CD4-positive, alpha-beta T cell (primary cell): ENCODE measurements at places on chromosomes 2 and 18.
A peak's percentile ranks its signal among the peaks of the same experiment; 100 is the strongest.

DNA sequence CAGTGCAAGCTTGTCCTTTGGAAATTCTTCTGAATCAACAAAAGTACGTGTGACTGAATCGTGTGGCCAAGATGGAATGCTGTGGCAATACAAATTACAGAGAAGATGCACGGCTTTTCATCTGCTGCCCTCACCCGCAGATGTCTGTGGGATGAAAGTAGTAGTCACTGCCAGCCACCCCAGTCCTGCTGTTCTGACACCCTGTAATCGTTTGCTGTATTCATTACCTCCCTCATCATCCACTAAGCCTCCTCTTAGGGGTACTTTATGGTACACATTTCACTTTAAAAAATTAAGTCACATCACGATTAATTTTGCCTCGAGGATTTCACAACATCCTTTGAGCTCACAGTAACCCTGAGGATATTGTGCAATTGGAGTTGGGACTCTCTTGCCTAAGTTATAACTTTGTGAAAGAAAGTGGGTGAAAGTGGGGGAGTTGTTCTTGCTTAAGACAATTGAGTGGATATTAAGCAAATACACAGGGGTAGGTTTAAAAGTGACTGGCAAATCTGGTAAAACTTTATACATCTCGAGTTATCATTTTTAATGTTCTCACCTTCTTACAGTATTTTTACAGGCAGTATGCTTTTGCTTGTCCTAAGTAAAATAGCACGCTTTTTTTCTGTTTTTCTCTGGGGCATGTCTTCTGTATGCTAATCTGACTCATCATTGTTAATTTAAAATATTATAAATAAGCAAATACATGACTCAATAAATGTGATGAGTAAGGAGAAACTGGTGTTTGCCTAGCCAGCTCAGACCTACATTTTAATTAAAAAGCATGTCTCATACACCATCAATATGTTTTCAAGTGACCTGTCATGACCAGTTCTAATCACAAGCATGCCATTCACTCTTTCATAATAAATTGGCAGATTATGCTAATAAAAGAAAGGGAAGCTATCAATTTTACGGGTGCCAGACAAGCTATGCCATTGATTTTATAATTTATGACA lies 680.9 kb downstream of the IRS1 start:
- DNase-seq, result no peak

DNA sequence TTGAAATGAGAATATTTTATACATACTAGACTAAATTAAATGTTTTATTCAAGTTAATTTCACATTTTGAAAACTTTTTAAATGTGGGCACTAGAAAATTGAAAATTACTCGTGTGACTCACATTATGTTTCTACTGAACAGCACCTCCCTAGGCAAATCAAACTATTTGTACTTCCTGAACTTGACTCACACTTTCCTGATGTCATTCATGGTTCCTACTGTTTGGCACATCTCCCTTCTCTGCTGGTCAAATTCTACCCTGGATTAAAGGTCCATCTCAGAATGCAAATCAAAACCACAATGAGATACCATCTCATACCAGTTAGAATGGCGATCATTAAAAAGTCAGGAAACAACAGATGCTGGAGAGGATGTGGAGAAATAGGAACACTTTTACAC lies 16.7 kb downstream of the LHCGR start:
- no peak for DNase-seq

GRCh38 chr2:227460070-227460485 lies 11.9 kb upstream of the AGFG1 start:
- peak; percentile 71 for DNase-seq

- DNase-seq, result no peak
Observed at GRCh38 chr2:162928356-162928755, 89.8 kb upstream of the KCNH7 start.

GRCh38 chr2:119178776-119179175 lies 20.2 kb upstream of the C1QL2 start:
- DNase-seq, result no peak

DNA sequence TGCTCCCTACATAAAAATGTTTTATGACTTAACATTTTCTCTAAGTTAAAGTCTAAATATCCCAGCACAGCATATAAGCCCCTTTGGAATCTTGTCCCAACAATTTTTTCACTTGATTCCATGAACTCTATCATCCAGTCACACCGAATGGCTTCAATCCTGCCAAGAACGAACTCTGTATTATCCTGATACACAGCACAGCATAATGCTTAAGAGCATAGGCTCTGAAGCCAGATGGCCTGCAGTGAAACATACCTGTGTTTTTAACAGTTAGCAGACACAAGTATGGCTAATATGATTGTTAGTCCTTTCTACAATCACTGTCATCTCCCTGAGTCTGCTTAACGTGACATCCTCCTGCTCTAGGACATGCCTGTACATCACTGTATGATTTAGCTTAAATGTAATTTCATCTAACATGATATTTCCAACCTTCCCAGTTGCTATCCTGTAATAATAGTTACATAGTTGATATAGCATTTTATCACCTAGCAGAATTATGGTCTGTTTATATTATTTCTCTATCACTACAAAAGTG lies 669.5 kb downstream of the ERBB4 start:
- no peak for DNase-seq

DNA sequence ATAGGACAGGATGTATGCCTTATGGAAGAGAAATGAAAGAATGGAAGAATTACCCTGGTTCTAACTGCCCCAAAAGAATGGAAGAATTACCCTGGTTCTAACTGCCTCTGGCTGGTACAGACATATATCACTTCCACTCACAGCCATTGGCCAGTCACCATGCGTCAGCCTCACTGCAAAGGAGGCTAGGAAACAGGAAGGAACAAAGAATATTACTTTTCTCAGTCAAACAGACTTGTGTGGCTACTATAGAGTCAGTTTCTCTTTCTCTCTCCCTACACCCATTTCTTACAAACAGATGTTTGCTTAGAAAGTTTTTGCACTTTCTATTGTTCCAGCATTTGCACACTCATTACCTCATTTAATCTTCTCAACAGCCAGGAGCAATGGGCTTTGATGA lies 1111.1 kb upstream of the KLHL29 start:
- DNase-seq, result no peak

DNA sequence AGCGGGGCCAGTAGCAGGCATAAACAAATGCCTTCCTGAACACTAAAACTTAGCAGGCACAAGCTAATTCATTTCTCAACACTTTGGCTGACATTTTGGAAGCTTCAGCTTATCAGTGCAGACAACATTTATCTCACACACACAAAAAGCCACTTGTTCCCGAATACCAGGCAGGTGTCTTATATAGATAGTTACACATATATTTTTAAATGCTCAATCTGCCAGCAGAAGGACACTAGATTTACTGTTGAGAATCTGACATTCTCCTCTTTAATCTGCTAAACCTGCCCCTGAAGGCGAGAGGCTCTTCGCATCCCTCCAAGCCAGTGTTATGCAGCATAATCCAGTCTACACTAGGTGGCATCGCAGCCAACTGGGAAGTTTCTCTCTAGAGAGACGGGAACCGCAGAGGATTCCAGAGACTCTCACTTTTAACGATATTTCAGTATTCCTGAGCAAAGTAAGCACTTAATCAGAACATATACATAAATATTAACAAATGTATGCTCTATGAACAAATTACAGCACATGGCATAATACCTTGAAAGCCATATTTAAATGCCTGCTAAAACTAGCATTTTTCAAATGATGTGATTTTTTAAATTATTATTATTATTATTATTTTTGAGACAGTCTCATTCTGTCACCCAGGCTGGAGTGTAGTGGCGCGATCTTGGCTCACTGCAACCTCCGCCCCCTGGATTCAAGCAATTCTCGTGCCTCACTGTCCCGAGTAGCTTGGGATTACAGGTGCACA lies 90.2 kb upstream of the SCG2 start:
- no peak for DNase-seq

GRCh38 chr18:58290116-58290695 lies 246.2 kb downstream of the NEDD4L start:
- DNase-seq, result no peak

DNA sequence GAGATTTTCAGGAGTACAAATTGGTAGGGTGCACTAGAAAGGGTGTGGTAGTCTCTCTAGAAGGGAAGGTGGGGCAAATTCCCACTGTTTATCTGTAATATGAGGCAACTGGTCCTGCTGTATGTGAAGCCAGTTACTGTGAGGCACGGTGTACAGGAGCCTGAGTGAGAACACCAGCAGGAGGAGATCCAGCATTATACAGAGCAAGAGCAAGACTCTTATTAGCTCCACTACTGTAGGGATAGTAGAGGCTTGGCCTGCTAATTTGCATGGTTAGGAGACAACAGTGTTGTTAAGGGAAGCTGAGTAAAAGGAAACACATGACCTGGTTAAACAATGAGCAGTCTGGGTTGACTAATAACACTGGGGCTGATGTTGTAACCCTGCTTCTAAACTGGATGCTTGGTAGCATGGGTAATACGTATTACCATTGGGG lies 76.3 kb upstream of the WDSUB1 start:
- no peak for DNase-seq

- no peak for DNase-seq
Observed at GRCh38 chr2:70979626-70980025, 1.2 kb downstream of the ANKRD53 start.

DNA sequence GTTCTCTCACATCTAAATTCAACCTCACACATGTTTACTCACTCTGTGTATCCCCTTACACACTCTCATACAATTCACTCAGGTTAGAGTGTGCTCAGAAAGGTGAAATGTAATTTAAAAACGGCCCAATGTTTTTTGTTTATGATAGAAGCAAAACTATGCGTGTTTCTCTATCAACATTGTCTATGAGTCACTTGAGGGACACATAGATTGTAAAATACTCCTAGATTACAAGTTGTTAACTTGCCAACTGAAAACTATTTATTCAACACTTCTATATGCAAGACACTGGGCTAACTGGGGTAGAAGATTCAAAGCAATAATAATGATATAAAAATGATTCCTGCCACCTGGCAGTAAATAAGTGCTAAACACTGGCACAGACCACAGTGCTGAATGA lies 24.6 kb downstream of the CCDC195 start:
- DNase-seq, result no peak

DNA sequence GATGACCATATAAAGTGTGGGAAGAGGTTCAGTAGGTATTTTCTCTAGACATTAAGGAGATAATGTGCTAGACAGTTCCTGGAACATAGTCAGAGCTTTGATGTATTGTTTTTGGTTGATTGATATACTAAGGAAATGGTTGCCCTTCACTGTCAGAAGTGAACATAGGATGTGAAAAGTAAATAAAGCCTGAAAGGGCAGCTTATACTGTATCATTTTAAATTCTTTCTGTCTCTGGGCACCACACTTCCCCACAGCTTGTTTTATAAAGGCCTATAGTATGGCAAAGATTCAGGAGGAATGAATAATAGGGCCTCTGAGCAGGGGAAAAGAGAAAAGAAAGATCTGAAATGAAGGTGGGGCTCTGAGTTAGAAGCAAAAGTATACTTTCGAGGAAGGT lies 72.7 kb upstream of the ITPRID2 start:
- no peak for DNase-seq
